C1 segment of cervical spinal cord (tissue), 14 donors: ENCODE measurements at places on chromosomes 3 and 15.

DNA sequence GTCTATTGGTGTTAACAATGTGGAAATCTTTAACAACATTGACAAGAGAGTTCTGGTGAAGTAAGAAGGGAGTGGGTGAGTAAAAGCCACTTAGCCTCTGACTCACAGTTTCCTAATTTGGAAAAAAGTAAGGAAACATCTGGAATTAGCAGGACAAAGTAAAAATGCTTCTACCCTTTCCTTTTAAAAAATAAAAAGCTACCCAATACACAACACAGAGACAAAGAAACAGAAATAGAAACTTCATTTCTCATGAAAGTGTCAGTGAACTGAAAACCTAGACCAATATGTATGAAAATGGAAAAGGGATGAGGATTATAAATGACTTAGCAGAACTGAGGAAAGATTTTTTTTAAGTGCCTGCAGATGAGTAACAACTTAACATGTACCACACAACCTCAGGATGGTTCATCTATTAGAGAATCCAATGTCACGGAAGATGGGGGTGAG, 65.4 kb downstream of the SSR3 start:
- DNase-seq, result no peak

- DNase-seq, result no peak
Measured at GRCh38 chr15:66654361-66654738, 47.7 kb upstream of the SMAD6 start.

- DNase-seq, result no peak
Measured at GRCh38 chr15:36545467-36545992, 33.9 kb upstream of the CDIN1 start.

DNA sequence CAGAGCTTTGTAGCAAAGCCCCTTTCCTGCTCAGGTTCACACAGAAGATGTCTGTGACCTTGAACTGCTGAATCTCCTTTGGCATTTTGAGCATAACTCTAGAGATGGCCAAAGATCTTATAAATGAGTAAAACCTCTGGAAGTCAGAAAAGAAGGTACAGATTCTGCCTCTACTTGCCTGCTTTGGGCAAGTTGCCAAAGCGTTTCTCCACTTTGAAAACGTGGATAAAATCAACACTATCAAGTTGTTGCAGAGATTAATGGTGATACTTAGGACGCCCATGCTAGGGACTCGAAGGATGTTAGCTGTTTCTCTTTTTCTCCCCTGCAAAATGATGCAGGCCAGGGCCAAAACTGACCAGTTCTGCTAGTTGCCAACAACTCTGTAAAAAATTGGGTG, 68.0 kb upstream of the CMTM7 start:
- DNase-seq, result no peak

DNA sequence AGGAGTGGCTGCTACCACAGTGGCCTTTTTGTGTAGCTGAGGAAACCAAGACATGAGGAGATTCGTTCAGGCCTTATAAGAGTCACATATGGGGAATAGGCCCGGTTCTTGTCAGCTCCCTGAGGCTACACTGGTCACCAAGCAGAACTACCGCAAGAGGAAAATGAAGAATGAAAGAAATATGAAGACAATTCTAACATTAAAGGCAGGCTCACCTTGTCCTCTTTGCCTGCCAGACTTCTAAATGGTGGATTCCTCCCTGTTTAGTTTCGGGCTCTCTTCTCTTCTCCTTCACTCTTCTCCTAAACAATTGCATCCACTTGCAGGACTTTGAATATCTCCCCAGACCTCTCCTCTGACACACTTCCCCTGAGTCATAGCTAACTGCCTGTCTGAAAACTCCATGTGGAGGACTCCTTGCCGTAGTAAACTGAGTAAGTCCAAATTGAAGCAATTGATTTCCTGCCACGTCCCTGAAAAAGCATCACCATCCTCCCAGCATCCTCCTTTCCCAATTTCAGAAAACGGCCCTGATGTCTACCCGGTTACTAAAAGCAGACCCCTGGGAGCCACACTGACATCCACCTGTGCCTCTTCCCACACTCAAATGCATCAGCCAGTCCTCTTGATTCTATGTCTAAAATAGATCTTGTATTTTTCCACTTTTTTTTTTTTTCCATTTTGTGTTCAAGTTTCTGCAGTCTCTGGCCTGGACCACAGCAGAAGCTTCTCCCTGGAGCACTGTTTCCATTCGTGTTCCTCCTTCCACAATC, 30.3 kb upstream of the VEPH1 start:
- no peak for DNase-seq

DNA sequence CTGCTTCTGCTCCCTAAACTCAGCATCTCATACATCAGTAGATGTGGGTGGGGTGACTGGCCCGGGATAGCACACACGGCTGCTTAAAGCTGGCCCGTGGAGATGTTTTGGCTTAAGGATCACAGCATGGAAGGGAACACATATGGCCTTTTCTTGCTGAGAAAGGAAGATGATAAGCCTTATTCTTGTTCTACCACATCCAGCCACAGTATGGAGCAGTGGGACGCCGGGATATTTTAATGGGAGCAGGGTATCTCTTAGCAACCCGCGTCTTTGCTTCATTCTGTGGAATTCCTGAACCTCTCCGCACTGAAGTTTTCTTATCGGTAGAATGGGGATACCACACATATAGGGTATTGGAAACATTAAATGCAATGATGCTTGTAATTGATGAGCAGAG, 94.1 kb upstream of the PROK2 start:
- no peak for DNase-seq

GRCh38 chr3:16366581-16366980, 101.6 kb downstream of the OXNAD1 start:
- no peak for DNase-seq

- no peak for DNase-seq
Measured at GRCh38 chr3:10707400-10708215, 108.4 kb upstream of the SLC6A11 start.

DNA sequence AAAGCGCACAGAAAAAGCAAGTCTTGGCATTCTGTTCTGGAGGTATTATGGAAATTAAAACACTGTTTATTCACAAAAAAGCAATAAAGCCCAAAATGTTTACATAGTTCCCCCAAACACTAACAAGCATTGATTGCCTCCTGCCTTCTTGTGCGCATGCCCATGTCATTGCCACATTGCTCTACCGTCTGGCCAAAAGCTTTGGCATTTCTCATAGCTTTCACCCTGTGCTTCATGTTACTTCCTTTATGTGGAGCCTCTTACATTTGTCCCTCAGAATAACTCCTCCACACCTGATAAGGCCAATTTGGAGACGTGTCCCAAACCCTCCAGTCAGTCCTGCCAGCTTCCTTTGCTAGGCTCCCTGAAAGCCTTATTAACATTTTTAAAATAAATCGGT, 680.8 kb downstream of the GBE1 start:
- no peak for DNase-seq
